ENCODE measurements at places on chromosomes 6 and 20.

GRCh38 chr6:136859430-136859829, 37.0 kb downstream of the PEX7 start:
- no peak for DNase-seq

DNA sequence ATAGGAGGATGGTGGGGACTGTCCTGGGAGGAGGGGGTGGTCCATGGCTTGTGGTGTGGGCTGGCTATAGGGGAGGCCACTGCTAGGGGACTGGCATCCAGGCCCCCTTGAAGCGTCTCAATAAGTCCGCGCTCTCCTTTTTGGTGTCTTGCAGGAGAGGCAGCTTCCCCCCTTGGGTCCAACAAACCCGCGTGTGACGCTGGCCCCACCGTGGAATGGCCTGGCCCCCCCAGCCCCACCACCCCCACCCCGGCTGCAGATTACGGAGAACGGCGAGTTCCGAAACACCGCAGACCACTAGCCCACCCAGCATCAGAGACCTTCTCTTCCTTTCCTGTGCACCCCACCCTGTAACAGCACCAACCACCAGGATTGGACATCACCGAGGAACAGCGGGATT, 2.8 kb upstream of the ZBTB9 start:
- no peak for DNase-seq

DNA sequence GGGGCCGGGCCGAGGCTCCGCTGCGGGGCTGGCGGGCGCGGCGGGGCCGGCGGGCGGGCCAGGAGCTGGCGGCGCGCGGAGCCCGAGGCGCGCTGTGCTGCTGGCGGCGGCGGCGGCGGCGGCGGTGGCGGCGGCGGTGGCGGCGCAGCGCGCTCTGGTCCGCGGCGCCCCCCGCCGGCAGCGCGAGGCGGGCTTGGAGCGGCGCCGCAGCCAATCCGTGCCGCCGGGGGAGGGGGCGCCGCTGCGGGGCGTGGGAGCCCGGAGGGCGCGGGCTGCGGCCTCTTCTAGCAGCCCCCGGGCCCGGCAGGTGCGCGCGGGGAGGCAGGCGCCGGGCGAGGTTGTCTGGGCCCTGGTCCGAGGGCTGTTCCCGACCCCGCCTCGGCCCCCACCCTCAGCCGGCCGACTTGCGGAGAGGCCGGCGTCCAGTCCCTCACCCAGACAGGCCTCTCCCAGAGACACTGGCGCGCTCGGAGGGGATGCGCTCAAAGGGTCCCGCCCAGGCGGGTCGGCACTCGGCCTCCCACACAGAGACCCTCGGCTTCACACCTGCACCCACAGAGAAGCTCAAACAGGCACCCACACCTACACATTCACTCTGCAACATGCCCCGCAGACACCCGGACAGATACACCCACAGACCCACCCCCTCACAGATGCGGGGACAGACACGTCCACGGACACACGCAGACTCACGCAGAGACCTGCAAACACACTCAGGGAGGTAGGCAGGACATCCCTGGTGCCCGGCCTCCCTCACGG, at the start of gene RIMS4:
Gene RIMS4 (minus strand): TSS at position 156 of the 759 bp plus-strand sequence. CDS start 275 bp downstream, outside the sequence.
- DNase-seq = no peak

DNA sequence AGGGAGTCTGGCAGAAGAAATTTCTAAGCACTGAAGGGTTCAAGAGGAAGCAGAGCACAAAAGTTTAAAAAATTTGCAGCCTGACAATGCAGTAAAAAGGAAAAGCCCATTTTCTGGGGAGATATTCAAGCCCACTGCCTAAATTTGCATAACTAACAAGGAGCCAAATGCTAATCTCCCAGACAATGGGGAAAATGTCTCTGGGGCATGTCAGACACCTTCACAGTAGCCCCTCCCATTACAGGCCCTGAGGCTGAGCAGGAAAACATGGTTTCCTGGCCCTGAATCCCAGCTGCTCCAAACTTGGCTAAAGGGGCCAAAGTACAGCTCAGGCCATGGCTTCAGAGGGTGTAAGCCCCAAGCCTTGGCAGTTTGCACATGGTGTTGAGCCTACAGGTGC, 908.5 kb upstream of the MANEA start:
- no peak for DNase-seq

GRCh38 chr6:38270367-38270766, 369.4 kb downstream of the BTBD9 start:
- no peak for DNase-seq

All from central memory CD4-positive, alpha-beta T cell (primary cell).